Activated T-cell treated with anti-CD3 and anti-CD28 coated beads, Interleukin-2, amount 50 U/mL, for 72 hours (primary cell): ENCODE measurements at places on chromosomes 3 and 15. TPM values are rescaled to one million over a fixed set of nuclear protein-coding genes. Genes with fewer than 3 reads are reported as not detected.
A peak's percentile ranks its signal among the peaks of the same experiment; 100 is the strongest.

The ERICH6 gene
- total RNA-seq = not detected

DNA sequence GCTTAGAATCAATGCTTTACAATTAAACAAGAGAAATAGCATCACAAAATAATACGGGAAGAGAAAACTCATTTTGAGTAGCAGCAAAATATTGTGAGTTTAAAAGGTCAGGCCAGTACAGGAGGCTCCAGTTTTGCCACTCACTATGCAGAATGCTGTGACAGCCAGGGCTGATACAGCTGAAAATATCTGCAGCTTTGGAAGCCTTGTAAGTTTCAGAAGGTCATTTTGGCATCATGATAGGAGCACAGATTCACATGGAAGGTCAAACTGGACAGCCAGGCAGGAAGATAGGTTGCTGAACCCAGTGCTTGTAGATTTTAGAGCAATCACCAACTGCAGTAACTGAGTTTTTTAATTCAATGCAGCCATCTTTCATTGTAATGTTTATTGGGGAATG is 14.1 kb downstream of the MBNL1 start:
- H3K4me1 ChIP-seq = peaks cover 90% of the 10 kb centered on the region
- DNase-seq = no peak
- peaks cover 1% of the 10 kb centered on the region for H3K36me3 ChIP-seq
- peak overlapping the region; percentile 92 for H3K27ac ChIP-seq
- H3K27me3 ChIP-seq = no peaks in the 10 kb centered on the region
- H3K4me3 ChIP-seq = peak overlapping the region; percentile 37

The MORC1 gene
- total RNA-seq = not detected

DNA sequence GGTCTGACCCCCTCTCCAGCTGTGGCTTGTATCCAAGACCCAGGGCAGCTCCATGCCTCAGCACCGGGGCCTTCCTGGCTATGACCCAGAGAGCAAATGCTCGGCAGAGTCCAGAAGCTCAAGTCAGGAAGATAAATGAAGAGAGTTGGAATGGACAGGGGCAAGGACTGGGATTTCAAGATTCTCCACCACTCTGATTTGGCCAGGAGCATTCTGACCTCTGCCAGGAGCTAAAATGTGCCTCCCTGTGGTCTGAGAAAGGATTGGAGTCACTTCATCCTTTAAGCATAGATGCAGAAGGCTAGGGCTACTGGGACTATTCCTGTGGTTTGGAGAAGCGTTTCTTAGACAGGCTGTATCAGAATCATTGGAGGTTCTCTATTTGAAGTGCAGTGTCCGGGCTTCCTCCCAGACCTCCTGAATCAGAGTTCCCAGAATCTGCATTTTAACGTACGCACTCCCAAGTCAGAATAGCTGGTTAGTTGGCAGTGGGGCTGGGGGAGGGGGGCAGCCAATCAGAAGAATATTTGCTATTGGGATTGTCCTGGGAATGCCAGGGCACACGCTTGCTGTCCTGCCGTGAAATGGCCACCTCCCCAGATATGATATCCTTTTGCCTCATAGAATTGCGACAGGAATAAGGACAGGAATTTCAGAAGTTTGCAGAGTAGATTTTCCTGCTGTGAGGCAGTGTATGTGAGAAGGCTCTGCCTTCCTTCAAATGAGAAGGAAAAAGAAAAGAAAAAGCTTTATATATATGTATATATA is 57.4 kb downstream of the HRH1 start:
- peaks cover 41% of the 10 kb centered on the region for H3K27me3 ChIP-seq
- H3K4me3 ChIP-seq = no peak overlapping the region
- DNase-seq = no peak

The SLC9C1 gene
- not detected for total RNA-seq

DNA sequence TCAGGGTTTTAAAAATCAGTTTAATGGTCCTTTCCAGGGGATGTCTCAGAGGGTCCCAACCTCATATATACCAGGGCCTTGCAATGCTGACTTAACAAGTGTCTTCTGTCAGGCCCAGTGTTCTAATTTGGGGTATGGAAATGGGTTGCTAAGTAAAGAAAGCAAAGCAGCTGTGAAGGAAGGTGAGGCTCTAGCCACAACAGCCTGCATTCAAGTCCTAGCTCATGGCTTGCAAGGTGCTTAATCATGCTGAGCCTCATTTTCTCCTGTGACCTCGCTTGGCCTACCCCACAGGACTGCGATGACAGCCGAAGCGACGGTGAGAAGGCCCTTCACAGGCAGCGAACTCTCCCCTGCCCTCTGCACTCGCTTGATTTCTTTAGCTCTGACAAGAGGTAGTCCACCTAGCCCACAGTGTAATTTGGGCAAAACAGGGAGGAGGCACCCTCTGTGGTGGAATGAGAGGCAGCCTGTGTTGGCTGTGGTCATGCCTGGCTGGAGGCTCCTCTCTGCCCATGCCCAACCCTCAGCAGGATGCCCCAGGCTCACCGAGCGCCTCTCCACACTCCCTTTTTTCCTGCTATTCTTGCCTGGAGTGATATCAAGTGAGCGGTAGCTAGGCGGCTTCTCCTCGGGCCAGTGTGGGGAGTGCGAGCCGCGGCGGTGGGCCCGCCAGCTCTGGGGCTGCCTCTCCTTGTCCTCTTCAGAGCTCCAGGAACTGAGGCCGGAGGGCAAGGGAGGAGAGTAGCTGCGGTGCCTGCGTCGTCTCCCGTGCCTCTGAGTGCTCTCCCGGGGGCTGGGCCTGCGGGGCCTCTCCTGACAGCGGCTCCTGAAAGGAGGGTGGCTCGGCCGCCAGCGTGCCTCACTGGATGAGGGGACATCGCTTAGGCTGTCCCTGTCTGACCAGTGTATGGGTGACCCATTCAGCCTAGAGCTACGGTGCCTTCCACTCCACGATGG is 29.2 kb downstream of the ILDR1 start:
- peaks cover 29% of the 10 kb centered on the region for H3K4me1 ChIP-seq
- H3K27me3 ChIP-seq = peaks cover 1% of the 10 kb centered on the region
- no peaks in the 10 kb centered on the region for H3K36me3 ChIP-seq
- DNase-seq = no peak
- no peak overlapping the region for H3K4me3 ChIP-seq

- no peak for DNase-seq
- peaks cover 15% of the 10 kb centered on the region for H3K36me3 ChIP-seq
- no peaks in the 10 kb centered on the region for H3K27me3 ChIP-seq
- H3K4me1 ChIP-seq = peaks cover 59% of the 10 kb centered on the region
- H3K4me3 ChIP-seq = peak overlapping the region; percentile 96
- no peak overlapping the region for H3K27ac ChIP-seq
These were observed 5.1 kb downstream of the ANP32A start for GRCh38 chr15:68815598-68815997.

DNA sequence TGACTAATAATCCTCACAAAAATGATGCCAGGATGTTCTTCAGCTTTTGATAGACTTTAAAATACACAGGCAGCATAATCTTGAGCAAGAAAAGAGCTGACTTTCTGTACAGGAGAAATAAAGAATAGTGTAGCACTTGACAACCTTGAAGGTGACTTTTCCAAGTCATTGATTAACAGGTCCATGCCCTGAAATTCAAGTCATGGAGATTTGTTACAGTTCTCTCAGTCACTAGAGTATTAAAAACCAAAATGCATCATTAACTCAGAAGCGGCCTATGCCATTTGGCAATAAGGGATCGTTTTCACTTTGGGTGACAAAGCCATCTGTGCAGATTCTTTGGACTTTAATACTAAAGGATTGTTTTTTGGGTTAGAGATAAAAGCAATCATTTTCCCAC is 692.7 kb upstream of the SGO1 start:
- H3K4me3 ChIP-seq = no peak overlapping the region
- no peak for DNase-seq

The CPNE9 gene
- 0.46 TPM for total RNA-seq

The WNT7A gene
- 0.58 TPM for total RNA-seq

- H3K4me3 ChIP-seq = peak overlapping the region; percentile 60
- peaks cover 3% of the 10 kb centered on the region for H3K36me3 ChIP-seq
- H3K27ac ChIP-seq = no peak overlapping the region
- no peak for DNase-seq
- H3K27me3 ChIP-seq = peaks cover 70% of the 10 kb centered on the region
- peaks cover 13% of the 10 kb centered on the region for H3K4me1 ChIP-seq
These were observed 464 bp downstream of the SOX2 start for GRCh38 chr3:181712226-181712552.

- no peaks in the 10 kb centered on the region for H3K4me1 ChIP-seq
- no peak overlapping the region for H3K4me3 ChIP-seq
- H3K36me3 ChIP-seq = no peaks in the 10 kb centered on the region
- H3K27me3 ChIP-seq = no peaks in the 10 kb centered on the region
- no peak overlapping the region for H3K27ac ChIP-seq
These were observed 29.6 kb upstream of the ADAMTS7 start for GRCh38 chr15:78840661-78841375.

DNA sequence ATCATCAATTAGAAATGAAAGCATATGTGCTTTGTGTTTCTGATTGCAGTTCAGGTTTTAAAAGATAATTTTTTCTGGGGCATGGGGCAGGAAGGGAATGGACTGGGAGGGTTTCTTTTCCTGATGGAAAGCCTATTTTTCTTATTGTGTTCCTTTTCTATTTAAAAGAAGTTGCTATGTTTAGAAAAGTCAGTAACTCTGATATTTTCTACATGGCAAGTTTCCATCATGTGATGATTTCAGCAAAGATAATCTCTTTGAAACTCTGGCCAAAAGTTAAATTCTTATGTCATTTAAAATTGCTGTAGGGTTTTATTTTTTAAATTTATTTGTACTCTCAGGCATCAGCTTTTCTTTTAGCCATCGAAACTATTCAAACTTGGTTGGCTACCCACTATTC is 601.2 kb downstream of the FOXP1 start:
- H3K27ac ChIP-seq = peak overlapping the region; percentile 100
- H3K4me1 ChIP-seq = peaks cover 69% of the 10 kb centered on the region
- DNase-seq = no peak

The KCNAB1 gene
- not detected for total RNA-seq

The STRIT1 gene
- not detected for total RNA-seq

DNA sequence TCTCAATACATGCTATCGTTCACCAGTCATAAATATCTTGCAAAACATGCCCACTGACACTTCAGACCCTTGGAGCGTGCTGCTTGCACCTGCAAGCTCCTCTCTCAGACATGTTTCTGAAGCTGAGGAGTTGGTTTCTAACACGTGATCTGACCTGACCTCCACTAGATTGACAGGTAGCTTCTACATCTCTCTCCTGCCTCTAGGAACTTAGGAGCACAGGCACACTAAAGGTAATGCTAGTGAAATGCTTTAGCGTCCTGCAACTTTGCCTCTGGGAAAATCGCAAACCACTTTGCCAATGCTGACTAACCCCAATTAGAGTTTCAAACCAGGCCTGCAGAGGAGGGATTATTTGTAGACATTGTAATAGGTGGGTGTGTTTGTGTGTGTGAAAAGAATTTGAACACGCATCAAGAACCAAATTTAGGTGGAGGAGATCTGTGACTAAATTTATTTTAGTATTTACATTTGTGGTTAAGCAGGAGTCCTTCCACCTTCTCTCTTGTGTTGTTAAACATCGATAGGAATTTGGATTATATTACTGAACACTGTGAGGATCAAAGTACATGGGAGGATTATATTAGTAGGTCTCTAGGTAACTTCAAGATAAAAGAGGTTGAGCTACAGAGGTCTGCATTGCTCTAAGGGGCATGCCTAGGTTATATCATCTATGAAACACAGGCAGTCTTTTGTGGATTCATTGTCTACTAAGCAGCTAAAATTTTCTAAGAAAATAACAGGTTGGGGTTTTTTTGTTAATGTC is 86.7 kb upstream of the ZBED2 start:
- H3K36me3 ChIP-seq = no peaks in the 10 kb centered on the region
- H3K4me3 ChIP-seq = no peak overlapping the region
- H3K27me3 ChIP-seq = no peaks in the 10 kb centered on the region
- peaks cover 85% of the 10 kb centered on the region for H3K4me1 ChIP-seq

DNA sequence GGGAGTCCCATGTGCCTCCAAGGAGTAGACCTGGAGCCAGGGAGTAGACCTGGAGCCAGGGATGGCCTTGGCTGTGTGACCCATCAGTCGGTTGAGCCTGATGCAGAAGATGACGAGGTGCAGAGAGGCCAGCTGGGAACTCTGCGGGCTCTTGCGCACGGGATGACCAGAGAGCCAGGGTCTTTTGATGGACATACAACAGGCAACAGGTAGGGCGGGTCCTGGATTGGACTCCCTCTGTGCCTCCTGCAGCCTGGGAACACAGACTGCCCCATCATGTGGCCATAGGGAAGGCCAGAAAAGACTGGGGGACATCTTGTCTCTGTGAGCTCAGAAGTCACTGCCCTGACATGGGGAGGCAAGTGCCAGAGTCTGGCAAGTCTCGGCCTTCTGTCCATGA is 67.5 kb upstream of the RPL32 start:
- no peak for DNase-seq
- H3K4me1 ChIP-seq = no peaks in the 10 kb centered on the region
- no peaks in the 10 kb centered on the region for H3K27me3 ChIP-seq
- no peak overlapping the region for H3K27ac ChIP-seq
- no peak overlapping the region for H3K4me3 ChIP-seq

The ZIC1 gene
- not detected for total RNA-seq

The PLAAT1 gene
- total RNA-seq = not detected

The SI gene
- not detected for total RNA-seq
